ENCODE measurements at places on chromosomes 16 and 17.

DNA sequence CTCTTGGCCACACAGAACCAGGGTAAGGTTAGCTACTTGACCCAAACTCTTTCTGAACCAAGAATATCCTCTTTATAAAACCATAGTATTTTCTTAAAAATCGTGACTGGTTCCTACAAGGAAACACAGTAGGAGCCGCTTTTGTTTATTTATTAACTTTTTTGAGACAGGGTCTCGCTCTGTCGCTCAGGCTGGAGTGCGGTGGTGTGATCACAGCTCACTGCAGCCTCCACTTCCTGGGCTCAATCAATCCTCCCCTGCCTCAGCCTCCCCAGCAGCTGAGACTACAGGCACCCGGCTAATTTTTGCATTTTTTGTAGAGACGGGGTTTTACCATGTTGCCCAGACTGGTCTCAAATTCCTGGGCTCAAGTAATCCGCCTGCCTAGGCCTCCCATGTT is 14.7 kb upstream of the LITAF start:
- DNase-seq = no peak

DNA sequence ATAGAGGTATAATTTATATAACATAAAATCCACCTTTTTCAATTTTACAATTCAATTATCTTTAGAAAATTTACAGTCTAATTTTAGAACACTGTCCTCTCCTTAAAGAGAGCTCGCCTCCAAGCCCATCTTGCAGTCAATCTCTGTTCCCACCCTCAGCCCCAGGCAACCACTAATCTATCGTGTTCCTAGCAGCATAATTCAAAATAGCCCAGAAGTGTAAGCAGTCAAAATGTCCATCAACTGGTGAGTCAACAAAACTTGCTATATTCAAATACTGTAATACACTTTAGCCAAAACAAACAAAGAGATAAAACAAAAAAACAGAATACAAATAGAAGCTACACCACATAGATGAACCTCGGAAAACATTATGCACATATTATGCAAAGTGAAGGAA is 1006.8 kb upstream of the EEF2KMT start:
- no peak for DNase-seq

- DNase-seq = no peak
Observed at GRCh38 chr17:70891306-70891705, 722.0 kb downstream of the KCNJ2 start.

GRCh38 chr16:76879420-76879819 is 311.6 kb upstream of the MON1B start:
- no peak for DNase-seq

- DNase-seq = no peak
Observed at GRCh38 chr17:19673623-19674022, 25.1 kb downstream of the ALDH3A2 start.

DNA sequence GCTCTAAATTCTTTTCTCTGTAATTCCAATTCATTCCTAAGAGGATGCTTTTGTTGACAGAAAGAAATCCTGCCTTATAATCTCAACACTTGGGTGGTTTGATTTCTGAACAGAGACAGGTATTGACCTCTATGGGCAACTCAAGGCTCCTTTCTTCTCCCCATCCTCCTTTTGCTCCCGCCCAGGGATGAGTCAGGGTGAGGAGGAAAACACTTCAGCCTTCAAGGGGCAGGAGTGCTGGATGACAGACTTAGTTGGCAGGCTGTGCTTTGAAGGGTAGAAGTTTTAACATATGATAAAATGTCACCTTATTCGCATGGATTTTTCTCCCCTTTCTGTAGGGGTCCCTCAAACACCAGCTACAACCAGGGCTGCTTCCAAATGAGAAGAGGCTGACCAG is 16.7 kb upstream of the TOM1L1 start:
- DNase-seq = no peak

GRCh38 chr17:48051706-48052486 is 3.7 kb downstream of the NFE2L1 start:
- no peak for DNase-seq

- DNase-seq = no peak
Observed at GRCh38 chr17:82272495-82273326, 789 bp downstream of the CSNK1D start.

GRCh38 chr17:76238847-76239537 is 1.3 kb downstream of the RNF157 start:
- no peak for DNase-seq

- no peak for DNase-seq
Observed at GRCh38 chr17:75146592-75146991, 7.7 kb downstream of the JPT1 start.

DNA sequence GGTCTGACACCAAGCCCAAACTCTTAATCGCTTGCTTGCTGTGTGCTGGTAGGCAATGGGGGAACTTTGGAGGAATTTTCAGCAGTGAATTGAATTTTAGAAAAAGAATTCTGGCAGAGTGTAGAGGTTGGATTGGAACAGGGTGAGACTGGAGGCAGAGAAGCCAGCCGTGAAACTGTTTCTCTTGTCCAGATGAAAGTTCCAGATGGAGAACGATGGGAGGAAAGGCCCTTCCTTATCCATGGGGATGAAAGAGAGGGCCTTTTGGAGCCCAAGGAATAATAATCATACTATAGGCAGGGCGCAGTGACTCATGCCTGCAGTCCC is 26.0 kb downstream of the NEUROD2 start:
- no peak for DNase-seq

GRCh38 chr17:61759362-61759761 is 104.0 kb downstream of the BRIP1 start:
- no peak for DNase-seq

DNA sequence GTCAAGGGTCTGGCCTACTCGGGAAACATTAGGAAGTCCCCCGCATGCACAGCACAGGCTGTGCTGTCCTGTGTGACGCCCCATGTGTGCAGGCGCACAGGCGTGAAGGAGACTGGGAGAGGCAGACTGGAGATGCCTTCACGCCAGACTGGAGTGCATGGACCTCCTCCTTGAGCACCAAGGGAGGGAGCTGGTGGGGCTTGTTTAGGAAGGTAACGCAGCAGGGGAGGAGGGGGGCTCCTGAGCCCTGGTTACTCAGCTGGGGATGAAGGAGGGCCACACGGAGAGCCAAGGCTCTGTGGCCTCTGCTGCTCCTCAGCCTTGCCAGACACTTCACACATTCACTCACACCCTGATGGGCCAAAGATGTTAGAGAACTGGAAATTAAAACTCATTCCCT is 7.7 kb downstream of the HSDL1 start:
- no peak for DNase-seq

DNA sequence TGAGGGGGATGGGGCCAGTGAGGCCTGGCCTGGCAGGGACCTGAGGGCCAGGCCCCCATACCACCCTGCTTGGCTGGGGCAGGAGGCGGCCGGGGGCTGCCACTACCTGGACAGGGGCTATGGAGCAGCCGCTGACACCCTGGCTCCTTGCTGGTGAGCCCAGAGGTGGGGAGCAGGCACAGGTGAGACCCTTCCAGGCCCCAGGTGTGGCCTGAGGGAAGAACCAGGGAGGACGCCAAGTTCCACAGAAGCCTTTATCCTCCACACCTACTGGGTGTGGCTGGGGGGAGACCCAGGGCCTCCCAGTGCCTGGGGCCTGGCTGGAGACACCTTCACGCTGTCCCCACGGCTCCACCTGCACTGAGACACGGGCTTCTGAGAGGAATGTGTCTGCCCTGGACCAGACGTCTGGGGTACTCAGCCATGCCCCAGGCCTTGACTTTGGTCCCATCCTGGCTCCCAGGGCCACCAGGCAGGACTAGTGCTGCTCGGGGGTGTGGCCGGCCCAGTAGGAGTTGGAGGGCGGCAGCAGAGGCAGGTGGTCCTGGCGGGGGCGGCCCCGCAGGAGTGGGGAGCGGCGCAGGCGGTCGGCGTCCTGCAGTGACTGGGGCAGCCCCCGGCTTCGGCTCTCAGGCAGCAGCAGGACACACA is 4.7 kb downstream of the SLC22A31 start:
- no peak for DNase-seq

DNA sequence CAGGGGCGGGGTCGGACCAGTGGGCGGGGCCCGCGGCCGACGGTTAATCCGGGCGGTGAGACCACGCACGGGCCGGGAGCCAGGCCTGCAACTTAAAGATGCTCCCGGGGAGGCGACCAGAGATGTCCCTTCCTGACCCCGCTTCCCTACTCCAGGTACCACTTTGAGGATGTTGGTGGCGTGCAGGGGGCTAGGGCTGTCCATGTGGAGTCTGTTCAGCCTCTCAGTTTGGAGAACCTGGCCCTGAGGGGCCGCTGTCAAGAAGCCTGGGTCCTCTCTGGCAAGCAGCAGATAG is 580 bp downstream of the RANGRF start:
- no peak for DNase-seq

DNA sequence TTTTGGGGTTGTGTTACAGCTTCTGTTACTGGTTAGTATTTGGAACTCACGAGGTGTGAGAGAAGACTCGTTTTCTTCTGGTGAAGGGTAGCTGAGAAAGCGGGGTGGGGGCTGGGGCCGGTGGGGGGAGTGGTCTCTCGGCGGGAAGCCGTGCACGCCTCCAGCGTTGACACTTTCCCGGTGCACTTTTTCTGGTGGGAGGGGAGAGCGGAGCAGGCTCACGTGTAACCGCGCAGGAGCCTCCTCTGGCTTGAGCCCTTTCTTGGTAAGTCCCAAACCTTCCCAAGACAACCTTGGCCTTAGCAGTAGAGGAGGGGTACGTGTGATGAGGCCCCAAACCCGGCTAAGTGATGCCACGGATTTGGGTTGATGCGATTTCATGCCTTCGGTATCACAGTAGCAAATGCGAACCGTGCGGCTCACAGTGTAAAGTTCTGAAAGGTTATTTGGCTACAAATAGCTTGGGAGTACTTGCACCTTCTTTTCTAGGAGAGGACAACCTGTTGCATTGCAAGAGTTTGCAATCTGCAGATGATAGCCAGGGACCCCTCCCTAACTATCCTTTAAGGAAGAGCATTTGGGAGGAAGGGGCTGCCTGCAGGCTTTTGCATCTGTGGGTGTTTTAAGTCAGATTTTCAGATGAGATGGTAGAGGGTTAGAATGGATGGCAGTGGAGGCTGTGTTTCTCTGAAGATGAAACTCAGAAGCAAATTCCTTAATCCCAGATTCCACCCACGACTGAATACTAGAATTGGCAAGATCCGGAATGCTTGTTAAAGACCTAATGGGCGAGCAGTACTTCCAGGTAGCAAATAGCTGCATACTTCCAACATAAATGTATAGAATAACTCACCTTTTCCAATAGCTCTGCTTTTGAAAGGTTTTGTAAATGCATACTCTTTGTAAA is 1.5 kb downstream of the HLF start:
- DNase-seq = no peak

DNA sequence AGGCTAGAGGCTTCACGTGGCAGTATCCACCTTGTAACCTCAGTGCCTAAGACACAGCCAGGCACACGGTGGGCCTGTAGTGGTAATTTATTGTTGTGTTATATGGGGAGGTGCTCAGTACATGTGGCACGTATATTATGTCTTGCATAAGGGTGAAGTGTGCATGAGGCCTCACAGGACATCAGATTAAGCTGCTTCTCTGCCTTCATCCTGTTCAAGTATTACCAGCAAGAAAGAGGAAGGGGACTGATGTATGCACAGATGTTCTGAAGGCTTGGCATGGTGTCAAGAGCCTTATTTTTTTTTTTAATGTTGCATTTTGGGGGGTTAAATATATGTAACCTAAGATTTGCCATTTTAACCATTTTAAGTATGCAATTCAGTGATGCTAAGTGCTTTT is 71.6 kb downstream of the ABCC1 start:
- no peak for DNase-seq

GRCh38 chr16:57163842-57164241 is 22.0 kb downstream of the PSME3IP1 start:
- no peak for DNase-seq

DNA sequence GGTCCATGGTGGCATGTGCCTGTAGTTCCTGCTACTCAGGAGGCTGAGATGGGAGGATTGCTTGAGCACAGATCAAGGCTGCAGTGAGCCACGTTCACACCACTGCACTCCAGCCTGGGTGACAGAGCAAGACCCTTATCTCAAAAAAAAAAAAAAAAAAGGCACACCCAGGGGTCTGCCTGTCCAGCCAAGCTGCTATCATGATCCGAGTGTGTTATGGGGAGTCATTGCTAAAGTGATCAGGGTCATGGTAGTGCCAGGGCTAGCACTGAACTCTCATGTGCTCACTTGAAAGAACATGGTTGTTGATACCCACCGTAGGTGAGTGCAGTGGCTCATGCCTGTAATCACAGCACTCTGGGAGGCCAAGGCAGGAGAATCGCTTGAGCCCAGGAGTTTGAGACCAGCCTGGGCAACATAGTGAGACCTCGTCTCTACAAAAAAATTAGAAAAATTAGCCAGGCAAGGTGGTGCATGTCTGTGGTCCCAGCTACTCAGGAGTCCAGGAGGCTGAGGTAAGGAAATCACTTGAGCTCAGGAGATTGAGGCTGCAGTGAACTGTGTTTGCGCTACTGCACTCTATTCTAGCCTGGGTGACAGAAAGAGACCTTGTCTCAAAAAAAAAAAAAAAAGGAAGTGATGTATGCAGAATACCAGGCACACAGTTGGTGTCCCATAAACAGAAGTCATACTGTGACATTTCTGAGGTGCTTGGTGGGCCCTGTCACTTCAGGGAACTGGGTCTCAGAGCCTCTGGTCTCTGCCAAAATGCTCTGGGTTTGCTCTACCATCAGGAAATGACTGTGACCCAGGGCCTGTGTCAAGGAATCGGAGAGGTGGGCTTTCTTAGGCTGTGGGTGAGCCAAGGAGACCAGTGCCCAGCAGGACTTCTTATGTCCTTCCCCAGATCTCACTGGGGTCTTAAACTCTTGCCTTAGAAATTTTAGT is 2.2 kb downstream of the PRM1 start:
- DNase-seq = no peak
